ENCODE measurements at places on chromosomes 13 and 19.

- no peak for DNase-seq
Observed at GRCh38 chr13:101217086-101217485, 199.2 kb downstream of the NALCN start.

DNA sequence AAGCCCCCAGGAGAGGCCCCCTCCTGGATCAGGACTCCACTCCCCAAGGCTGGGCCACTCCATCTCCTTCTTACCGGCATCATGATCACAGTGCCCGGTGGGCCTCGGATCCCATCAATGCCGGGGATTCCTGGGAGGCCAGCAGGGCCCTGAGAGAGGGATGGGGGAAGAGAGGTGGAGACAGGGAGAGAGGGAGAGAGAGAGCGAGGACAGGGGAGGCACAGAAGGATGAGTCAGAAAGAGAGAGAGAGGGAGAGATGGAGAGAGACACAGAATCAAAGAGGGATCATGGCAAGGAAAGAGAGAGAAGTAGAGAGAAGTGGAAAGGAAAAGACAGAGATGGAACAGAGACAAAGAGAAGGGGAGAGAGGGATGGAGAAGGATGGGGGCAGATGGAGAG lies 13.8 kb downstream of the COL5A3 start:
- DNase-seq = no peak

DNA sequence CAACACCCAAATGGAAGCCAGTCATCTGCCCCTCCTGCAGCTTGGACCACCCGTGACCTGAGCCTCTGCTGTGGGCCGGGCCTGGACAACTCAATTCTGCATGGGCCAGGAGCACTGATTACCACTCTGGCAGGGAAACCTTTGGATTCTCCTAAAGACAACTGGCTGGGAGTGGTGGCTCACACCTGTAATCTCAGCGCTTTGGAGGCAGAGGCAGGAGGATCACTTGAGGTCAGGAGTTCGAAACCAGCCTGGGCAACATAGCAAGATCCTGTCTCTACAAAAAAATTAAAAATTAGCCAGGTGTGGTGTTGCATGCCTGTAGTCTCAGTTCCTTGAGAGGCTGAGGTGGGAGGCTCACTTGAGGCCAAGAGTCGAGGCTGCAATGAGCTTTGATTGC lies 6.5 kb downstream of the EPS15L1 start:
- no peak for DNase-seq

DNA sequence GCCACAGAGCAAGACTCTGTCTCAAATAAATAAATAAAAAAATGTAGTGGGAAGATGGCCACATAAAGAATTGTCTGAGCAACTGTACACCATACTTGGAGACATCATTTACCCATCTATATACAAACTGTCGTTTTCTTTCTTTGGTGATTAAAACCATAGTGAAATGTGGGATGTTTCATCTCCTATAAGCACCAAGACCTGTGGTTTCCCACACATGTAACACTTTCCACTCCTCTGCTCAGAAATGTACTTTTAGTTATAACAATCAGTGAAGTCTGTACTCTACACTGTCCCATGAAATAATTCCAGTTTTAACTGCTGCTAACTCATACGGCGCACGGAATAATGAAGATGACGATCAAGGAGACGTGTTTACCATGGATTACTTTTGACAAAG lies 18.3 kb downstream of the PDCD5 start:
- DNase-seq = no peak

- DNase-seq = no peak
Observed at GRCh38 chr13:114101358-114102130, 30.9 kb downstream of the RASA3 start.

DNA sequence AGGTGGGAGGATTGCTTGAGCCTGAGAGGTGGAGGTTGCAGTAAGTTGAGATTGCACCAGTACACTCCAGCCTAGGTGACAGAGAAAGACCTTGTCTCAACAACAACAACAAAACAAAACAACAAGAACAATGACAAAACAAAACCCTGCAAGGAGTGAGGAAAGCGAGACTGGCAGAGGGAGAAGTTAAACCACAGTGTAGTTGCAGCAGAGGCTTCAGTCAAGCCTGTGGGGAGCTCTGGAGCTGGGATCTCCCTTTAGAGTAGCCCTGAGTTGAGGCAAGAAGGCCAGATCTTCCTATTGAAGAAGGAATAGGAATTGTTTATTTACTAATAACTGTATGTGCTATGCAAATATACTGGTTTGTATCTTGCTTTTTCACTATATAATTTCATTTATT lies 25.3 kb upstream of the RNASEH2B start:
- DNase-seq = no peak

DNA sequence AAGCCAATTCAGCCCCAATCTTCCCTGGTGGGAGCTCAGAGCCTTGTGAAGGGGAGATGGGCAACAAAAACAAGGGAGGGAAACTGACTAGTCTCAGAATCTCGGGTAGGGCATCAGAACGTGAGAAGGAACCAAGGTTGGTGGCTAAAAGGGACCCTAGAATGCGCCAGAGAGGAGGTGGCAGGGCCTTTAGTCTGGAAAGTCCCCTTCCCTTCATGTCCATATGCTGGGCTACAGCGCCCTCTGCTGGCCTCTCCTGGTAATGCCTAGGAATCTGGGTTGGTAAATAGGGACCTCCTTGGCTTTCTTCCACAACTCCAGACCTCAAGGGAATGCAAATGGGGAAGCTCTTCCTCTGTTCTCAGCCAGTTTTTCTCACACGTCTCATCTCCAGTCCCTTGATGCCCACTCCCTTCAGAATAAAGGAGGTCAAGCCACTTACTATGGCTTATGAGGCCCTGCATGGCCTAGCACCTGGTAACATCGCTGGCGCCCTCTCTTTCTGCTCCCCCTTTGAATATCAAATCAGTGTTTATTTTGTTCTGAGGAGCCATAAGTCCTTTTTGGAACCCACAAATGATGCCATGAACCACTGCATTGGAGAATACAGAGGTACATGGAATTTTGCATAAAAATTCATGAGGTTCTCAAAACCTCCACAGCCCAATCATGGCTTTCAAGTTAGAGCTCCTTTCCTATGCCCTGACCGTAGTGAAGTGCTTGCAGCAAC lies 1.4 kb upstream of the CCDC97 start:
- DNase-seq = peak; percentile 83

DNA sequence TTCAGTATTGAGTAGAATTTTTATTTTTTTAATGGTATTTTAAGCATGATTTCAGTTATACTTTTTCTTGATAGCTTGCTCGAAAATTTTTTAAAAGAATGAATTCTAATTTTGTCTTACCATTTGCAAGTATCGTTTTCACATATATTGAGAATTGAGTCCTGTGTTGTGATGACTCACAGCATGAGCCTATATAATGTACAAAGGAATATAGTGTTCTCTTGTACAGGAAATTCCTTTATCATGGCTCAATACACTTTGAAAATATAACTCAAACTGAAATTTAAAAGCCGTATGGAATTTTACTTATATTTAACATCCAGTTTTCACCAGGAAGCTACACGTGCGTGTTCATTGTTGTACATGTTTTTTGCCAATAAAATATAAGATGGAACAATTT lies 161.1 kb upstream of the TMTC4 start:
- DNase-seq = no peak

DNA sequence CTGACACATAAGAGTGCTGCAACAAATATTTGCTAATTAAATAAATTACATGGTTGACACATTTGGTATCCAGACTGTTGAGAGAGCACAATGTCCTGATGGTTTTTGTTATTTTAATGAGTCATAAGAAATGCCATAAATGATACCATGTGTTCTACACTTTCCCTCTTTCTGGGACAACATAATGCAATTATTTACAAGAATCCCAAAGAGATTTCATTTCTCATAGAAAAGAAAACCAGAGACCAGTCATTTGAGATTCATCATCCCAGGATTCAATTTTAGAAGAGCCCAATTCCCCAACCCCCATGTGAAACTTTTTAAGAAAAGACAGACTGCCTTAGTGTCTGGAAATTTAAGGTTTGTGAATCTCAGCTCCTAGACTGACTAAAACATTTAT lies 399.6 kb downstream of the DCT start:
- no peak for DNase-seq

DNA sequence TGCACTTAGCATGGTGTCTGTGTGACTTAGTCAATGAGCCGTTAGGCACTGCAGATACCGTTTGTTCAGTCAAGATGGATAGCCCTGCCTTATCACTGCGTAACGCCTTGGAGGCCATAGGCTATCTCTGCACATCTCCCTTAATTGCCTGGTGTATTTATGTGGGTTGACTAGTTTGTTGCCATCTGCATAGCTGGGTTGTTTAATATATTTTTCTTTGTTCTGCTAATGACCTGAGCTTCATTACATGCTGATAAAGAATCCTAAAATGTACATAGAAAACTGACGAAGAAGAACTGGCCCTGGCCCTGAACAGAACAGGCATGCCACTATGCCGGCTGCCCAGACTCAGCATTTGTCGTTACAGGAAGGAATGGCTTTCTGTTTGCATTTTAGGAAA lies 297.8 kb downstream of the SHISA2 start:
- no peak for DNase-seq

GRCh38 chr13:46053162-46054012 lies 841 bp upstream of the ZC3H13 start:
- DNase-seq = no peak

GRCh38 chr19:45825917-45826893 lies 11.1 kb upstream of the RSPH6A start:
- no peak for DNase-seq

GRCh38 chr19:15583346-15583745 lies 31.7 kb upstream of the CYP4F8 start:
- no peak for DNase-seq

GRCh38 chr13:50574731-50575130 lies 268.8 kb downstream of the DLEU7 start:
- DNase-seq = no peak

GRCh38 chr13:40102854-40103253 lies 447.4 kb downstream of the COG6 start:
- no peak for DNase-seq

GRCh38 chr13:48043789-48044503 lies 6.4 kb downstream of the NUDT15 start:
- no peak for DNase-seq

GRCh38 chr13:53182724-53183123 lies 154.1 kb downstream of the OLFM4 start:
- DNase-seq = no peak

GRCh38 chr19:4692251-4693077 lies 22.3 kb upstream of the MYDGF start:
- DNase-seq = no peak

DNA sequence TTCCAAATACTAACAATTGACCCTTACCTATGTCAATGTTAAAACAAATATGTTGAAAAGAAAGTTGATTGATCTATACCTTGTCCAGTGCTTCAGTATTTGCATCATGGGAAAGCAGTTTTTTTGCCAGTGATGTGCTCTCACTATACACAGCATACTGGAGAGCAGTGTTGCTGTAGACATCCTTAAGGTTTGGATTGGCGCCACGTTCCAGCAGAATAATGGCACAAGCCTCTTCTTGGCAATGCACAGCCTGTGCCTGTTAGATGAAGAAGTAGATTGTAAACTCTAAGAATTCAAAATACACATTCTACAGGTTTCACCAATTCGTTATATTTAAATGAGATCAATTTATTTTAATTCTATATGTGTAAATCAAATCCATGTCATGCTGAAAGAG lies 43.9 kb upstream of the C1QTNF9B start:
- peak; percentile 3 for DNase-seq

GRCh38 chr19:44710483-44710882 lies 11.5 kb downstream of the CEACAM16 start:
- no peak for DNase-seq

DNA sequence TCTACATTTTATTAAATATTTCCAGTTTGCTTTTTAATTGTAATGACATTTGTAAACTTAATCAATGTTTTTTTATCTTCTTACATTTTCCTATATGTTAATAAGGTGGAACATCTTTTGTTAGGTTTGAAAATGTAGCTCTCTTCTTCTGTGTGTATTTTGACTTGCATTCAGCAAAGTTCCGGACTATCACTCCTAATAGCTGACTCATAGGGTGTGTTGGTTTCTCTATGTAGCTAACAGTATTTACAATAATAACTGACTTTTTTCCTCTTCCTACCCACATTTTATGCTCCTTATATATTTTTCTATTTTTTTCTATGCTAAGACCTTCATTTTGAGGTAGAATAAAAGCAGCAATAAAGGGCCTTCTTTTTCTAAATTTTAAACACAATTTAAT lies 28.1 kb downstream of the MYO16 start:
- DNase-seq = no peak

- DNase-seq = no peak
Observed at GRCh38 chr19:14383661-14384555, 2.7 kb downstream of the ADGRE5 start.

GRCh38 chr19:51783372-51783771 lies 11.6 kb upstream of the FPR3 start:
- no peak for DNase-seq

DNA sequence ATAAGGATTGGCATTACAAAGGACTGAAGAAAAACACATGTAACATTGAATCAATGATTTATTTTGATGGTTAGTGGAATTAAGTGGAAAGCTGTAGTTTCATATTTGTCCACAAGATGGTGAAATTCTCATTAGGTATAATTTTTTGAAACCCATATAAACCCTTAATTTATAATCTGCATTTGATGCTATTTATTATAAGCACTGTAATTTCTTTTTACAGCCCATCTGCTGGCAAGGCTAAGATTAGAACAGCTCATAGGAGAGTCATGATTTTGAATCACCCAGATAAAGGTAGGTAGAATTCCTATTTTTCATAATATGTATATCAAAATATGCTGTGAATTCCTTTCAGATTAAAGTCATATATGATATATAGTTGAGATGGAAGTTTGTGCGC lies 62.2 kb downstream of the DNAJC15 start:
- DNase-seq = no peak

- DNase-seq = no peak
Observed at GRCh38 chr13:87903553-87903952, 232.4 kb downstream of the SLITRK5 start.

GRCh38 chr19:58546019-58546530 lies 2.2 kb downstream of the TRIM28 start:
- DNase-seq = no peak

- no peak for DNase-seq
Observed at GRCh38 chr19:43450545-43450997, 14.8 kb downstream of the LYPD3 start.

DNA sequence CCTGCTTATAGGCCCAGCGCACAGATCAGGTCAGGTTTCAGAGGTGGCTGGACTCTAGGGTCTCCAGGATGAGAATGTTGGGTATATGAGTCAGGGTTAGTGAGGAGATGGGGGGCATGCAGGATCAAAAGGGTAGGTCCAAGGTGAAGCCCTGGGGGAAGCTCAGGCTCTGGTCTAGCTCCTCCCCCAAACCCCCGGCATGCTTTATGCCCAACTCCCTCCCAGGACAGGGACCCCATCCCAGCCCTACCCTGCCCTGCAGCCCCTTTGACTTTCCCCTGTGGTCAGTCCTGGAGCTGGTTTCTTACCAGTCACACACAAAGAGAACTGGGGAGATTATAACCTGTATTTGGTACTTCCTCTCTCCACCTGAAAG lies 9.8 kb upstream of the CEACAM18 start:
- no peak for DNase-seq

GRCh38 chr13:80363890-80364503 lies 23.1 kb upstream of the SPRY2 start:
- DNase-seq = no peak
